ENCODE measurements at places on chromosomes 11 and 22.

- DNase-seq: no peak
These were observed 384.8 kb downstream of the MN1 start for GRCh38 chr22:27416511-27417420.

GRCh38 chr11:97880209-97880608, 1140.5 kb upstream of the CNTN5 start:
- no peak for DNase-seq

GRCh38 chr11:121500717-121501116, 48.0 kb upstream of the SORL1-AS1 start:
- no peak for DNase-seq

GRCh38 chr22:23219822-23220484, 39.6 kb downstream of the BCR start:
- peak; percentile 17 for DNase-seq

- no peak for DNase-seq
These were observed 62.0 kb upstream of the UCP3 start for GRCh38 chr11:74070723-74071492.

DNA sequence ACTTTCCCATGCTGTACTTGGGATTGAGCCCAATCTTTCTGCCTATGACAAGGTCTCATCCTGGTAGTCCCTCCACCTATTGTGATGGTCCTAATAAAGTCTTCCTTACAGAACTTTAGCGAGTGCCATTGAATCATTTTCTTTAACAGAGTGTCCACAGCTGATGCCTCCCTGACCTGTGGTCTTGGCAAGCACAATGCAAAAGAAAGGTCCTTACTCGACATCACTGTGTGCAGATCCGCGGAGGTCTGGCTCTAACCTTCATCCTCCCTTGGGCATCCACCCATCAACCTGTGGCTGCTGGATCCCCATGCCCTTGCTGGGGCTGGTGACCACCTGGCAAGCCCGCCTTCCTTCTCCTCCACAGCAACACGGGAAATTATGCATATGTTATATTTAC, 1203.9 kb downstream of the TBC1D22A start:
- DNase-seq: no peak

- DNase-seq: no peak
These were observed 17.1 kb upstream of the NRIP3 start for GRCh38 chr11:9020916-9021315.

DNA sequence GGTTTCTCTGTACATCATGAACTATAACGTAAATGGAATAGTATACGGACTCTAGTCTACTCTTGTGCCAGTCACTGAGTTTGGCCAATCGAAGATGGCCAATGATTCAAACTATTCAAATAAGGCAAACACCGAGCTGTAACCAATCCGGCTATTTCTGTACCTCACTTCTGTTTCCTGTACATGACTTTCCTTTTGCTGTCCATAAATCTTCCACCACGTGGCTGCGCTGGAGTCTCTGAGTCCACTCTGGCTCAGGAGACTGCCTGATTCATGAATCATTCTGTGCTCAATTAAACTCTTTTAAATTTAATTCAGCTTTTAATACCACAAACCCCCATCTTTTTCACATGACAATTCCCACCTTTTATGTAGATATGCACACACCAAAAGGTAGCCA, 1.5 kb upstream of the JAML start:
- DNase-seq: no peak

DNA sequence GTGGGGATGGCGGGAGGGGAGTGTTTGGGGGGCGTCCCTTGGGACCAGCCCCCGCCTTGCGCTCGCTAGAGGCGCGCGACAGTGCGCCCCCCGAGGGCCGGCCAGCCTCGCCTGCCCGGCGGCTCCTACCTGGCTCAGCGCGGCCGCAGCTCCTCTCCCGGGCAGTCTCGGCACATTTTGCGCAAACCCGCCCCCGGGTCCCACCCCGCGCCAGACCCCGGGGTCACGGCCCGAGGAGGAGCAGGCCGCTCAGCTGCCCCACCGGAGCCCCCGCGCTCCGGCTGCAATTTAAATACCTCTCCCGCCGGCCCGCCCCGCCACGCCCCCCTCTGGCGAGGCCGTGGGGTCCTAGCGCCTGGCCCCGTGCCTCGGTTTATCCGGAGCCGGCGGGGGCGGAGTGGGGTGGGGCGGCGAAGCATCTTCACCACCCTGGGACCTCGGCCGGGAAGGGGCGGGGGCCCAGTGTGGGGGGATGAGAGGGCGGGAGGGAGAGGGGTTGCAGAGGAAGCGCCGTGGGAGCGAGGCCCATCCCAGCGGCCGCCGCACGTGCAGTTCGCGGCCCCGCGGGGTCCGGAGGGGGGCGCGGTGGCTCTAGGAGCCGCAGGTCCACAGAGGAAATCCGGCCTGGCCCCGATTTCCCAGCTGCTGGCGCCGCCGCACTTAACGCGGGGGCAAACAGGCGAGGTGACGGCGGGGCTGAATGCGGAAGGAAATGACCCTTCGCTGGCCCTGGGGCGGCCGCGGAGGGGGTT, at the start of gene LRRC32:
Gene LRRC32, minus strand, starts transcription at position 263 of the 752 bp plus-strand sequence. CDS start 4,793 bp downstream, outside the sequence.
- no peak for DNase-seq

GRCh38 chr11:35714882-35715627, 52.5 kb downstream of the TRIM44 start:
- DNase-seq: no peak

DNA sequence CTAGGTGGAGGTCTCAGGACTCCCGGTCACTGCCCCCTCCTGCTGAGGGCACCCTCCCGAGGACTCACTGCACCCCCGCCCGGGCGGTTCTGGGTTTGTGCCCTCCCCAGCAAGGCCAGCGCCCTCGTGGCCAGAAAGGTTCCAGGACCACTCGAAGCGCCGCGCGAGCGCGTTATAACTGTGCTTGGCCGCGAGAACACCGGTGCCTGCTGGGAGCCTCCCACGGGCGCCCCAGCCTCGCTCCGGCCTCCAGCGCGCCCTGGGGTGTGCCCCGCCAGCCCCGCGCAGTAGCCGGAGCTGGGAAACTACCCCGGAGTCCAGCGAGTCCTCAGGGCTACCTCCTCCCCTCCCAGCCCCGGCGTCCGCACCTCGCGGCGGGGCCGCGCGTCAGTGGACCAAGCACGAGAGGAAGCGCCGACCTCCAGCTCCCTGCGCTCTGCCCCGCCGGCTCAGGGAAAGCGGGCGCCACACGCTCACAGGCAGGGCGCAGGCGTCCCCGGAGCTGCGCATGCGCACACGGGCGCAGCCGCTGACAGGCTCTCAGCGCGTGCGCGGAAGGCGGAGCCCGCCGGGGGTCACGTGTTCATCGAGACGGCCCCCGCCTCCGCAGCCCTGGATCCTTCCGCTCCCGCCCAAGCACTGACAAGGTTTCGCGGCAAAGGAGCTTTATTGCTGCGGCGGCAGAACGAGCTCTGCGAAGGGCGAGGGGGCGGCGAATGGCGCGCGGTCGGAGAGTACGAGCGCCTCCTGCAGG, at the start of gene SCO2:
Gene SCO2, minus strand, starts transcription at position 495 of the 754 bp plus-strand sequence. CDS start 1,187 bp downstream, outside the sequence.
- peak; percentile 97 for DNase-seq

DNA sequence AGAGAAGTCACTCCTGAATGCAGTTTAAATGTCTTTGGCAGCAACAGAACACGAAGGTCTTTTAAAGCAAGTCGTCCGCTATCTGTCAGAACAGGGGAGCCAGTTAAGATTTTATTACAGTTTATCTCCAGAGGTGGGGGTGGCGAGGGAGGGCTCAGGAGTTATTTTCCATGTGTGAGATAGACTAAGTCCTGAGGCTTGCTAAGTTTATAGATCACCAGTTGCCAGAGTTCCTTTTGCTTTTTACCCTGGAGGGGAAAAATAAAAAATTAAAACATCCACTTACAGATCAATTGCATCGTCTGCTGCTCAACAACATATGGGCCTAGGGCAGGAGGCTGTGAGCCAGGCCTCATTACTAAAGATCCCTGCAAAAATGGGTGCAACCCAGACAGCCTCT, 90.7 kb downstream of the SNX19 start:
- no peak for DNase-seq

- no peak for DNase-seq
These were observed 891.5 kb downstream of the TBC1D22A start for GRCh38 chr22:47653921-47654320.
